ENCODE measurements at places on chromosomes 11 and 22.
A peak's percentile ranks its signal among the peaks of the same experiment; 100 is the strongest.

GRCh38 chr22:23781511-23782183 lies 5.1 kb upstream of the SMARCB1 start:
- no peak for DNase-seq

DNA sequence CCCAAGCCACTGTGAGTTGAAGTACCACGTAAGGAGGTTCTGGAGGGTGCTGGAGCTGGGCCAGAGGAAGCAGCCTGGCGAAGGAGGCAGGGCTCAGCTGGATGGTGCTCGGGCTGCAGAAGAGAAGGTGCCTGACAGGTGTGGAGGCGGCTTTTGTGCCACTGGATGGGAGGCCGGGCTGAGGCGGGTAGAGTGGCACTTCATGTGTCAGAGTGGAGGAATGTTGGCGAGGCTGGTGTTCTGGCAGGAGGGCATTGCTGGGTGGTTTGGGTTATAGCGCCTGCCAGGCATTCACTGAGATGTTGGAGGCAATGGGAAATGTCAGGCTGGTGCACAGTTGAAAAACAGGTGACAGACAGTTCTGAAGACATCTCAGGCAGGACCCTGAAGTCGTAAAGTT lies 24.2 kb downstream of the UBE2L3 start:
- no peak for DNase-seq

DNA sequence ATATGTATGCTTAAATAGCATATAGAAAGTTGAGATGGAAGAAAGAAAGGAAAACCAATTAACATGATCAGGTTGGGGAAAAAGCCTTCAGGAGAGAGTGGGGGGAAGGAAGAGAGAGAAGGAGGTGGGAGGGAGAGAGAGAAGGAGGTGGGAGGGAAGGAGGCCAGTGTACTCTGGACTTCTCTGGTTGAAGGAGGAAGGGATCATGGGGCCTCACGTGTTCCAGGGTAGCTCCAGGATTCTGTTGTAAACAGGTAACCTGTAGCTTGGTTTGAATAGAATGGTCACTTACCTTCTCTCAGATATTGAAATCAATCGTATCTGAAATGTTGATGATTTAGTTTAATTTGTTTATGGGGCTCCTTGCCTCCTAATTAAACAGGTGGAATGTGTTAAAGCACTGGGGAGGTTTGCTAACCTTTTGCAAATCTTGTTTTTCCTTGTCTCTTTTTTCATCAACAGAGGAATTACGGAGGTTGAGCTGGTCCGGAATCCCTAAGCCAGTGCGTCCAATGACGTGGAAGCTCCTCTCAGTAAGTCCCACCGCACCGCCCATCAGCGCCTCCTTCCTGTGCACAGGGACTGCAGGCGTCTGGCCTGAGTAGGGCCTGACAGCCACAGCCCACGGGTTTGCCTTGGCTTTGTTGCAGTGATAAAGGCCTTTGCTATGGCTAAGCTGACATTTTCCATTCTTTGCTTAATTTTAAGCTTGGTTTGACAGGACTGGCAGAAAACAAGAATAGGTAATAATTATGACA lies 115.9 kb downstream of the TBC1D22A start:
- no peak for DNase-seq

- DNase-seq: no peak
These were observed 41.2 kb downstream of the STIM1 start for GRCh38 chr11:3896644-3897043.

DNA sequence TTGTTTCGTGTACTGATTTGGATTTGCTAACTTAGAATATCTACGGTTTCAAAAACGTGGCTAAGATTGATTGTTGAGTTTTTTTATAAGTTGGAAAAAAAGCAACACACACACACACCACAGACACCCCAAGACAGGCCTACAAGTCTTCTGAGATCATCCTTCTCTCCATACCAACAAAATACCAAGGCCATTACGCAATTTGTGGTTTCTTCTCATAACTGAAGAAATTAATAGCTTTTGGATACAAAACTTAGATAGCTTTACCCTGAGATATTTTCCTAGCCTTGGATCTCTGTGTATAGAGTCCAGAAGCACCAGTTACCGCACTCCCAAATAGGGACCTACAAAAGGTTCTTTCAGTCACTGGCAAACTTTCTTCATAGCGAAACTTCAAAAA lies 113.6 kb downstream of the SIK3 start:
- no peak for DNase-seq

DNA sequence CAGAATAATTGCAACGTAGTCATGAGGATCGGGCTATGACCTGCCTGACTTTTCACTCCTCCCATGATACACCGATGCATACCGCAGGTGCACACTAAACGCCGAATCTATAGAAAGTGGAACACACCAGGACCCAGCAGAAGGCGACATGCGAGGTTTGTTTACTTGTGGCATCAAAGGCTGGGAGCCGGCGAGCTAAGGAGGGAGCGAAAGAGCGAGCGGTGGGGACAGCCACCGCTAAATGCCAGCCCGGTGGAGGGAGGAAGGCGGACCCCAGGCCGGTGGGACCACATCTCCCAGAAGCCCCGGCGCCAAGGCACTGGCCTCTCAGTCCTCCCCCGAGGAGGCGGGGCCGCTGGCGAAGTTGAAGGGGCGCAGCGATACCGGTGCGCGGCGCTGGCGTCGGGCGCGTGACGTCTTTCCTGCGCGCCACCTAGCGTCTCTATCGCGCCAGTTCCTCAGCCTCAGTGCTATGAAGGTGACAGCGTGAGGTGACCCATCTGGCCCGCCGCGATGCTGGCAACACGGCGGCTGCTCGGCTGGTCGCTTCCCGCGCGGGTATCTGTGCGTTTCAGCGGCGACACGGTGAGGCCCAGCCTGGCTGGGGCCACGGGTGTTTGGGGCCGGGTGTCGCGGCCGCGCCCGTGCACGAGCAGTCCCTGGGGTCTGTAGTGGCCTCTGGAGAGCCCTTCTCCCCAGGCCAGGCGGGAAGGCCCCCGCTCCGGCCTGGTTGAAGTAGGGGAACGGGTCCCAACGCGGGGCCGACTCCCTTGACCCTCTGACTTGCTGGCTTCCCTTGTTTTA lies at the start of gene NDUFV1:
Gene NDUFV1 (plus strand): TSS at position 445 of the 804 bp plus-strand sequence. CDS start 69 bp downstream, at position 514.
- peak; percentile 94 for DNase-seq

GRCh38 chr22:37345863-37346504 lies 63.7 kb downstream of the CYTH4 start:
- DNase-seq: no peak

- DNase-seq: no peak
These were observed 6.4 kb upstream of the TP53I11 start for GRCh38 chr11:44957040-44957515.

- no peak for DNase-seq
These were observed 35.0 kb downstream of the TPBGL start for GRCh38 chr11:75275581-75275980.

DNA sequence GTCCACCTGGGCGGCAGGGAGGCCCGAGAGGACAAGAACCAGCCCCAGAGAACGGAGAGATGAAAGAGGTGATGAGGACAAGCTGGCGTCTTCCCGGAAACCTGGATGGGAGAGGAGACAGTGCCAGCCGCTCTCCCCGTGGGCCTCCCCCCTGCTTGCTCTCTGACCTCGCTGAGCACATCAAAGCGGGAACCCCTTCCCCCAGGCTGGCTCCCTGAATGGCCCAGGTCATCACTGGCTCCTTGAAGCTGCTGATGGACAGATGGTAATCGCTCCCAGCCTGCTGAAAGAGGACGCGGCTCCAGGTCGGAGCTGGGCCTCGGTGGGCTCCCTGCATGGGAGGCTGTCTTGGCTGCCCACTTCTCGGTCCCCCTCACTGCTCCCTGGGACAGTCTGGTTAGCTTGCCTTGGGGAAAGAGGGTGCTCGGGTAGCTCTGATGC lies 18.4 kb downstream of the RPUSD4 start:
- no peak for DNase-seq

DNA sequence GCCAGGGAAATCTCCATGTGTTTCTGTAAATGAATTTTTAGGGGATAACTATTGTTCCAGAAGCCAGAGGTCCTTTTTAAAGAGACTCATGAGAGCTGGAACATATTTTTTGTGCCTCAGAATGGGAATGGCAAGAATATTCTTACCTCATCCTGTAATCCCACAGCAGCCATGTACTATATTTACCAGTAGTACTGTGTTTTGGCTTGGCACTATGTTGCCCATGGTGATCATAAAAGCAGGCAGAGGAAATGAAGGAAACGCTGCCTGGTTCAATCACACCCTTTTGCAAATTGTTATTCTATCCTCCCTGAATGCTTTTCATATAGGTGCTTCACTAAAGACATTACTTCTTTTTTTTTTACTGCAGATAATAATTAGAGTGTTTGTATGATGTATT lies 81.0 kb downstream of the ANO3 start:
- no peak for DNase-seq

GRCh38 chr11:69483170-69483569 lies 1.7 kb downstream of the LINC01488 start:
- no peak for DNase-seq
